ENCODE measurements at places on chromosomes 1 and 21.

- no peak for DNase-seq
Observed at GRCh38 chr1:5478156-5478695, 514.0 kb downstream of the NPHP4 start.

GRCh38 chr1:234745844-234746797 is 136.1 kb upstream of the IRF2BP2 start:
- DNase-seq = no peak

DNA sequence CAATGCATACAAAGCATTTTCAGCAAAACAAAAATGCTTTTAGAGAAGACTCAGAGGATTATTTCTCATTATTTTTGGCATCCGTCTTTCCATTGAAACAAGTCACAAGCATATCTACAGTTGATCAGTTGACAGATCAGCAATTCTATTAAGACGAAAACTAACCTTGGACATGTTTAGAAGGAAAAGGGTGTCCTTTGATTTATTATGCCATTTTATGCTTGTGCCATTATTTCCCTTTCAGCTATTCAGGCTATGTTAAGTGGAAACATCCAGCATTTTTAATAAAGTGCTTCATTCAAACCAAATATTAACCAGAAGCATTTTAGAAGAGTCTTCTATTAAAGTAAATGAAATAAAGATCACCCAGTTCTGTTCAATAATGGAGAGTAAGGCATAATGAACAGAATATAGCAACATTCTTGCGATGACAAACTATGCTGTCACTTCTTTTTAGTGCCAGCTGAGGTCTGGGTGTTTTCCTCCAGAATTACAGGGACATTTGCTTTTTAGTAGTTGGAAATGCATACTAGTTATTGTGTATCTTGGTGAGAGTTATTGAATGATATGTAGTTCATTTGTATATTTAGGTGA is 481.4 kb downstream of the PLA2G4A start:
- no peak for DNase-seq

GRCh38 chr1:204104331-204105130 is 31.6 kb downstream of the SOX13 start:
- peak; percentile 71 for DNase-seq

DNA sequence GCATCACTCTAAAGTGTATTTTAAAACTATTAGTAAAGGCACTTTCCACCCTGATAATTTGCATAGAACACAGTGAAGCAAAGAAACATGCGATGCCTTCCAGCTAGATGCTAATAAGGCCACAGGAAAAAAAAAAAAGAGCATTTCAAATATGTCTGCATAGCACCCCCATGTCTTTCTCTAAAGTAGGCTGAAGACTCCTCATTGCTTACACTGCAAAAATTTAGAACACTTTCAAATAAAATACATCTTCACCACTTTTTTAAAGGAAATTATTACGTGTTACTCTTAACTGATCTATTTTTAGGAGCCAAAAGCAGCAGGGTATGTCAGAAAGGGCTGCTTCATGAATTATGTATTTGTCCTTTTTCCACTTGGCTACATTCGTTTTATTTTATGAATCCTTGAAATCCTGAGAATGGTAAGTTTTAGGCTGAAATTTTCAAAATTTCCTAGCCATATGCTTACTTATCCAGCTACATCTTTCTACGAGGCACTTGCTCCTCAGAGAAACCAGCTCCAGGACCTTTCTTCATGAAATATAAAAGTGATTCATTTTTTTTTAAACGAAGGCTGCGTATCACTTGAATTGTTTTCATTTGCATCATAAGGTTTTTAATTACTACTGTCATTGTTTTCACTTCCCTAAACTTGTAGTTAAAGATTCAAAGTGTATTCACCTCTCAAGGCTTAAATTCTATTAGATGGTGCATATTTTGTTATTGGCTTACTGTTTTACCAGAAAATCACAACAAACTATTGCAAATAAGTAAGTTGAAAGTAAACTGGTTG is 513.0 kb downstream of the PTPRC start:
- DNase-seq = no peak

DNA sequence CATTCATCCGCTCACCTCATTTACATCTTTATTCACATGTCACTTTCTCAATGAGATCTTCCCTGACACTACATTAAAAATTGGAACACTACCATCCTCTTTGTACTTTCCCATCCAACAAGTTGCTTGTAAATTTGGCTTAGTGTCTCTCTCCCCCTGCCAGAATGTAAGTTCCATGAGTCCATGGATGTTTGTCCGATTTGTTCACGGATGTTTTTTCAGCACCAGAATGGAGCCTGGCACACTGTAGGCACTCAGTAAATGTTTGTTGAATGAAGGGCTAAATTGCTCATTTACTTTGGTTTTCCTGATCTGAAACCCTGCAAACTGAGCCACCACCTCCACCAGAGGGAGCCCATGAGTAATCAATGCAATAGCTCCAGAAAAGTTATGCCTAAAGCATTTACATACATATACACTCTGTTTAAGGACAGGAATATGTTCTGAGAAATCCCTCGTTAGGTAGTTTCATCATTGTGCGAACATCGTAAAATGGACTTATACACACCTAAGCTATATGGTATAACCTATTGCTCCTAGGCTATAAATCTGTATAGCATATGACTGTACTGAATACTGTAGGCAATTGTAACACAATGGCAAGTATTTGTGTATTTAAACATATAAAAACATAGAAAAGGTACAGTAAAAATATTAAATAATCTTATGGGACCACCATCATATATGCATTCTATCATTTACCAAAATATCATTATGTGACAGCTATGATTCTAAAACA is 2.8 kb upstream of the EYA3 start:
- DNase-seq = peak; percentile 84

GRCh38 chr1:45867697-45868348 is 64.4 kb downstream of the MAST2 start:
- DNase-seq = no peak

DNA sequence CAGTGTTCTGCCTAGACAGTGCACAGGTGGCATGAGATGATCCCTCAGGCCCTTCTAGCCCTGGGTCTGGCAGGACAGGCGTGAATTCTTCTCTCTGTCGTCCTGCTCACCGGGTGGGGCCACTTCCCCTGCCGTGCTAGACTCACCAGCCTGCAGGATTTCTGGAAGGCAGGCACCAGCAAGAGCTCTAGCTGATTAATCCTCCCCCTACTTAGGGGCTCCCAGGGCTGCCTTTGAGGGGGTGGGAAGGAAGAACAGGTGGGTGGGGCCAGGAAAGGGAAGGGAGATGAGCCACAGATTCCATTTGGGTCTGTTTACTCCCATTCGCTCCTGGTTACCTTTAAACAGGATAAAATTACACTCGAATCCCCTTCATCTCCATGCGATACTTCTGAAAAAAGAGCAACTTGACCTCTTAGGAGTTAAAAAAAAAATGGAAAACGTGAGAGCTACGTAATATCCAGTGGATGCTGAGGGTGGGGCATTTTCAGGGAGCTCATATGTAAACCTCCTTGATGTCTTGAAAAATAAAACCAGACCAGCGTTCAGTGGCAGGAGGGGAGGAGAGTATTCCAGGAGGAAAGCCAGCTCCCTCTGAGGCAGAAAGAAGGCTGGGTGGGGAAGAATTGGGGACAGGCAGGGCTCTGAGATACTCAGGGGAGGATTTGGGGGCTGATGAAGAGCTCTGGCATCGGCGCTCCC is 665.5 kb downstream of the PTPRU start:
- no peak for DNase-seq

- peak; percentile 63 for DNase-seq
Observed at GRCh38 chr1:50271968-50272578, 151.2 kb downstream of the DMRTA2 start.

DNA sequence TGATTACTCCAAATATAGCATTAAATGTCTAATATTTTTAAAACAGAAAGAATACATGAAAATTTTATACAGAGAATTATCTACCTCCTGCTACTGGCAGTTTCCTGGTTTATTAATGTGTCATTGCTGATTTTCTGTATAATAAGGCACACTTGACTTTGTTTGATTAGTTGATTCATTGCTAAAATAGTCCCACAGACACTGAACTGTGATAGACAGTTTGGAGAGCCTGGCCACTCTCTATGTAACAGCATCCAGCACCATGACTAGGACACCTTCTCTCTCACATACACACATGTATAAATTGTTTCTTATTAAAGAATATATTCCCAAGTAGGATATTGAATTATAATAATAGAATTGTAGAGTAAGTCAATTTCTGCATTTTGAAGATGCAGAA is 368.5 kb upstream of the SNX7 start:
- no peak for DNase-seq

DNA sequence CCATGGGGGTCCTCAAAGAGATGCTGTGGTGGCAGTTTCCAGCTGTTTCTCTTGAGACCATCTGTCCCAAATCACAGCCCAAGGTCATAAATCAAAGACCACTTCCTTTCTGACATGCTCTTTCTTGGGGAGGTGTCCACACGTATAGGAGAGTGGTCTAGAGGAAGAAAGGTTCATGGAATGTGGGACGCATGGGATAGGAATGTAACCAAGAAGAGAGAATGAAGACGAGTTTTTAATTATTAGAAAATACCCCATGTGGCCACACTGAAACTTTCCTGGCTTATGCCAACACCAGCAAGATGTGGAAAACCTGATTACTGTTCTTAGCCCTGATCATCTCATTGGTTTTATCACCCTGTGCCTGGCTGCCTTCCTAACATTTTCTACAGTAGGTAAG is 124.2 kb upstream of the IFFO2 start:
- DNase-seq = no peak

DNA sequence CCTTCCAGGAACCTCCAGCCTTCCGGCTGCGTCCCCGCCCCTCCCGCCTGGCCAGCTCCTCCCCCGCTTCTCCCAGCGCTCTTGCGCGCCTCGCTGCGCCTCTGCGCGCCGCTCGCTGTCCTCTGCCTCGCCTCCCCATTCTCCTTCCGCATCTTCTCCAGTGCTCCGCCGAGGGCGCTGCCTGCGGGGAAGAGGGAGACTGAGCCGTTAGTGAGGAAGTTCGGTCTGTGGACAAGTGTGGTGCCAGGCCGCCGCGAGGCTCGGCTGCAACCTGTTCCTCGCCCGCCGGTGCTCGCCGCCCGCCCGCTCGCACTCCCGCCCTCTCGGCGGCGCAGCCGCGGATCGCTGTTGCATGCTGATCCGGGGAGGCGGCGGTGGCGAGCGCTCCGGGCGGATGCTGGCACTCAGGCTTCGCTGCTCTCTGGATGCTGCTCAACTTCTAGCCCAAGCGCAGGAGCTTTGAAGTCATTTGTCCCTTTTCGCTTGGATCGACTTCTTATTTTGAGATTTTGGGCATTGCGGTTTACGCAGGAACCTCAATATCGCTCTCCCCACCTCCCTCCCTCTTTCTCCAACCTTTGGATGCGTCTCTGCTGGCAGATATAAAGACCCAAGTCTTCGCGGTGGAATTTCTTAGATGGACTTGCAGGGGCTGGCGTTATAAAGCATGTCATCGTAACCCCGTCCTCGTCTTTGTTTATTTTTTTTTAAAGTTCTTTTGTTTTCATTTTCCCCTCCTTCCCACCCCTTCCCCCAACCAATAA is 614 bp upstream of the CACNA1E start:
- peak; percentile 41 for DNase-seq

GRCh38 chr21:24375201-24375600 is 1232.1 kb downstream of the MRPL39 start:
- no peak for DNase-seq

DNA sequence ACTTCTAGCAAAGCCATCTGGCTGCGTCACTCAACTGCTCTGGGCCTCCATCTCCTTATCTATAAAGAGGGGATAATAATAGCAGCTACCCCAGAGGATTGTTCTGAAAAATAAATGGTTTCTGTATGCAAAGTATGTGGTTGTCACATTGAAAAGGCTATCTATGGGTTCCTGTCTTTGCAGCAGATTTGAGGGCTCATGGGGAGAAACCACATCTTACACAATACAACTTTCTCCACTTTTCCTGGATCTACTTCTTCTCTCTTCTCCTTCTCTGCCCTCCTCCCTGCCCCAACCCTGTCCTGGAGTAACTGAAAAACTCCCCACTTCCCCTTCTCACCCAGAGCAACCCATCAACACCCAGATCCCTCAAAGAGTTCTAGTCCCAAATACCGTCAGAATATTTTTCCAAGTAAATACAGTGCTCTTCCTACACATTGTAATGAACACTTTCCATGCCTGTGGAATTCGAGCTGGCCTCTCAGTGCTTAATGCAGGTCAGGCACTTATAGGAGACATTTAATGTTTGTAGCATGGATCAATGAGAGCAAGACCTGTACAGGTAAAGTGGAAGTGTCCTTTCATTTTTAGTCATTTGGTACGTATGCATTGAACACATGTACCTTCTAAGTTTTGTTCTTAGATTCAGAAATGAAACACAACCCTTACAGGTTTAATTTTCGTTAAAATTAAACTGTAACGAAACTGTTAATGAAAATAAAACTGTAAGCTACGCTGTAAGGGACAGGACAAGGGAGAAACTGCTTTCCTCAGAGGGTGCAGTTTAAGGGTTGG is 131.9 kb downstream of the AK5 start:
- peak; percentile 72 for DNase-seq

- no peak for DNase-seq
Observed at GRCh38 chr1:14572861-14573260, 25.6 kb upstream of the KAZN start.

GRCh38 chr1:67733681-67734322 is 48.8 kb downstream of the GADD45A start:
- peak; percentile 96 for DNase-seq

- DNase-seq = no peak
Observed at GRCh38 chr1:49864581-49864980, 159.2 kb downstream of the AGBL4 start.

DNA sequence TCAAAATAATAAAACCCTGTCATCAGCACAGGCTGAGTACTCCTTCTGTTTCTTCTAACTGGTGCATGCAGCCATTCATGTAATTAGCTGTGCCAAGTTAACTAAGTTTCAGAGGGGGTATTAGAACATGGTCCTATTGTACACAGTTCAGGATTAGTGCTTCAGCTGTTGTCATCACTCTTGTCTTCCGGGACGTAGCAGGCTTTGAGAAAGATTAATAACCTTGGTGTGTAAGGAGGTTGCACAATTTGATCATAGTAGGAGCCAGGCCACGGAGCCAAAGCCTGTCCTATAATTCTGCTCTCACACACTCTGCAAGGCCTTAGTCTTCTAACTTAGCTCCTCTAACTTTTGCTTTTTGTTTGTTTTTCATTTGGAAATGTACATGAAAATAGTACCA is 44.7 kb downstream of the PTGFRN start:
- DNase-seq = no peak

DNA sequence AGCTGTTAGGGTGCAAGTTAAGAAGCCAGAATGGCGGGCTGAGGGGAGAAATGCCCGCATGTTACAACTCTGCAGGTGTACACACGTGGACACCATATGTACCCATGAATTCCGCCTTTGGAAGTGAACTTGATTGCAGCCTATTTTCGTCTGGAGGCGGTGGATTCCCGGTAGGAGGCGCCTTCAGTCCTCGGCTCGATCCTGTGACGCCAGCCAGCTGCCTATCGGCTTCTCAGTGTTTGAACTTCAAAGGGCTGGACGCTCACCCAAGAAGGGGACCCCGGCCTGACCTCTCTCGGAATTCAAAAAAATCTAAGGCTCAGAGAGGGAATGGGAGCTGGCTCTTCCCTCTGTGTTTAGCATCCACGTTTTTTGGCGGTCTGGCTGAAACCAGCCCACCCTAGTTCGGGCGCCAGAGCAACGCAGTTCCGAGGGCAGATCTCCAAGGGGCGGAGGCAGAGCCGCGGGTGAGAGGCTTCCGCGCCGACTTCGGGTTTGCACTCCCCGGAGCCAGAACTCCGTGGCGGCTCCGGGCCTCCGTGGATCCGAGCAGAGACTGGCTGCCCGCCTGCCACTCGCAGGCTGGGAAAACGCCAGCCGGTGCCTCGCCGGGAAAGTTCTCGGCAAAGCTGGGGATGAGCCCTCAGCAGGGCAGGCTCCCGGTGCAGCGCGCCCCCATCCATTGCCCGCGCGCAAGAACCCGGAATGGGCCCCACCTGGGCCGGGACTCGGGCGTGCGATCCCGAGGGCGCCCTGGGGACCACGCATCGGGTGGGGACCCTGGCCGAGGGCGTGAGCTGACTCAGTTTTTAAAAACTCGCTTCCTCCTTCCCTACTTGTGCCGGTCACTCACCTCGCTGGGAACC is 996 bp upstream of the TMEM51 start:
- peak; percentile 79 for DNase-seq

All from hematopoietic multipotent progenitor cell treated with erythropoietin and hydrocortisone succinate and interleukin-3 and kit ligand, for 4 days (in vitro differentiated cells).